ENCODE measurements at places on chromosomes 1 and 21.

- DNase-seq: no peak
These were observed 38.7 kb downstream of the CACHD1 start for GRCh38 chr1:64508629-64509028.

- no peak for DNase-seq
These were observed 29.5 kb downstream of the LDLRAP1 start for GRCh38 chr1:25572708-25573590.

DNA sequence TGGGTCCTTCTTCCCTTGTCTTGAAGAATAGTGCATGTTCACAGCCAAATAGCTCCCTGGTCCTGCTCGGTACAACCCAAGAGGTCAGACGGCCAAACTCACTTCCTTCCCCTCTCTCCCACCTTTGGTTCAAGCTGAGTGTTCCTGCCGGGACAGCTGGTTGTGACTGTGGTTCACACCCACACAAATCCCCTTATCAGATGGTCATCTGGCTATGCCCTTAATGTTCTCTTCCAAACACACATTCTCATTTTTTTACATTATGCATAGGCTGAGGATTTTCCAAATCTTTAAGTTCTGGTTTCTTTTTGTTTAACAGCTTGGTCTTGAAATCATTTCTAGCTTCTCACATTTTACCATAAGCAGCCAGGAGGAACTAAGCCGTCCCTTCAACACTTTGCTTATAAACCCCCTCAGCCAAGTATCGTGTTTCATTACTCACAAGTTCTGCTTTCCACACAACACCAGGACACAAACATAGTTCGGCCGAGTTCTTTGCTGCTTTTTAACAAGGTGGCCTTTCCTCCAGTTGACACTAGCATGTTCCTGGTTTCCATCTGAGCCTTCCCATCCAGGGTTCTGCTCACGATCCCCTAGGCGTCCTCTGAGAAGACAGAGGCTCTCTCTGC is 19.7 kb upstream of the TSPEAR start:
- DNase-seq: no peak

GRCh38 chr1:226444901-226445300 is 37.0 kb upstream of the PARP1 start:
- DNase-seq: no peak

- DNase-seq: no peak
These were observed 1.5 kb downstream of the PARP1 start for GRCh38 chr1:226406401-226406881.

DNA sequence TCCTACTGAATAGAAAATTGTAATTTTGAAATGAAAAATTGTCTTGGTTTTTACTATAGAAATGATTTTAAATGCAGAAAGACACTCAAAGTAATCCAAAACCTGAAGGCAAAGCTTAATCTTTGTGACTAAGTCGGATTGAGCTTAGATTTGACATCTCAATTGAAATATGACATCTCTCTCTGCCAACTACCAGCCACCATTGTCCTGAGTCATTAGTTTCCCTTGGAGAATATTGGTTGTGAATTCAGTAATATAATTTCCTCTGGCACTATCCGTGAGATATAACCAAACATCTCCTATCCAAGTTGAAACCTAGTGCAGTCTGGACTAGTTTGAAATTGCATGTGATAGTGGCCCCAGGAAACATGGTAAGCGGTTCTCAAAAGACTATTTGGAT is 37.1 kb downstream of the PLA2G4A start:
- no peak for DNase-seq

DNA sequence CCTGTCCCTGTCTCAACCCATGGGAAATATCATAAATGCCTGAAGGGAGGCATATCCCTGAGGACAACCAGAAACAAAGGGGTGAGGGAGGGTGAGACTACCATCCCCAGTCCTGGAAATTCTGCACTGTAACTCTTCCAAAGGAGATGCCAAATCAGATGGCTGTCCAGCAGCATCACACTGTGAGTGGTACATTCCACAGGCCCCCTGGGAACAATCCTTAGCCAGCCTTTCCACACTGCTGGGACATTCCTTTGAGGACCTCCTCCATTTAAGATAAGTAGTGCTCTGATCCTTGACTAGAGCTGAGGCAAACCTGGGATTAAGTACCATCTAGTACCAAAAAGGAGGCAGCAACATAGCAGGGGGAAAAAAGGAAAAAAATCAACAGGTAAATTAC is 10.7 kb downstream of the IVL start:
- DNase-seq: no peak

DNA sequence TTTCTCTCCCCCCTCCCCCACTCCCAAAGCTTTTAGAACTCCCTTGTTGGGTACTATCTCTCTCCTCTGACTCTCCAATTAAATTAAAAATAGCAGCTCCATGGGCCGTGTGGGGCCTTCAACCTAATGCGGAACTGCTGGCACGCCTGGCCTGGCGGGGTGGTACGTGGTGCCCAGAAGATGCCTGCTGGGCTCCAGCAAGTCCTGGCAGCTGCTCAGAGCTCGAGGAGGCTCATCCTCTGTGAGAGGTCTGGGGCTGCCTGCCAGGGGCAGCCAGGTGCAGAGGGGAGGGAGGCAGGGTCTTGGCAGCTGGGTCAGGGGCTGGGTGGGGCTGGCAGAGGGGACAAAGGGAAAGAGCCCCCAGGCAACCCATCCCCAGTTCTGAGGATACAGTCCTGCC is 74.4 kb downstream of the ACTL8 start:
- DNase-seq: no peak

- DNase-seq: no peak
These were observed 119.1 kb downstream of the ACTL8 start for GRCh38 chr1:17874231-17874630.

DNA sequence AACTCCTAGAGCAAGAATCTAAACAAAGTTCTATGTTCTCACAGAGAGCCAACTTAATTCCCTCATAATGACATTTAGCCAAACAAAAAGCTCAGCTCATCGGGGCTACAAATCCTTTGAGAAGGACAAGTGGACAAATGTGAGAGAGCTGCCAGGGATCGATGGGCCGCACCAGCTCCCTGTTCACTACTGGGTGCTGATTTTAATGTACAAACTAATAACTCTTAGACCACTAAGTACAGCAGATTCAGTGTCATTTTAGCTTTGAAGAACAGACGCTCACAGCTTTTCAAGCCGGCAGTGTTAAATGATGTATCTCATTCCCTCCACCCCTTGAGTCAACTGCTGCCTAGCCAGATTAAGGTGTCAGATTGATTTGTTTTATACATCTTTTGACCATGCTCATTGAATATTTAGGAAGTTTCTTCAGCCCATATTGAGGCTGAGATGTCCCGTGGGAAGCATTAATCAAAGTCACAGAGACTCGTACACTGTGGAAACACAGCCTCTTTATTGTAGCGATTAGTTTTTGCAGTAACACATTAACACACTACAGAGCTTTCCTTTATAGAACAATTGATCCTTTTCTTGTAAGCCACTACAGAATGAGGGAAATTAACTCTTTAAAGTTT is 21.1 kb downstream of the PROX1 start:
- DNase-seq: no peak

GRCh38 chr1:92461364-92462097 is 25.2 kb downstream of the GFI1 start:
- no peak for DNase-seq

GRCh38 chr1:94709891-94710581 is 110.1 kb upstream of the SLC44A3 start:
- no peak for DNase-seq

DNA sequence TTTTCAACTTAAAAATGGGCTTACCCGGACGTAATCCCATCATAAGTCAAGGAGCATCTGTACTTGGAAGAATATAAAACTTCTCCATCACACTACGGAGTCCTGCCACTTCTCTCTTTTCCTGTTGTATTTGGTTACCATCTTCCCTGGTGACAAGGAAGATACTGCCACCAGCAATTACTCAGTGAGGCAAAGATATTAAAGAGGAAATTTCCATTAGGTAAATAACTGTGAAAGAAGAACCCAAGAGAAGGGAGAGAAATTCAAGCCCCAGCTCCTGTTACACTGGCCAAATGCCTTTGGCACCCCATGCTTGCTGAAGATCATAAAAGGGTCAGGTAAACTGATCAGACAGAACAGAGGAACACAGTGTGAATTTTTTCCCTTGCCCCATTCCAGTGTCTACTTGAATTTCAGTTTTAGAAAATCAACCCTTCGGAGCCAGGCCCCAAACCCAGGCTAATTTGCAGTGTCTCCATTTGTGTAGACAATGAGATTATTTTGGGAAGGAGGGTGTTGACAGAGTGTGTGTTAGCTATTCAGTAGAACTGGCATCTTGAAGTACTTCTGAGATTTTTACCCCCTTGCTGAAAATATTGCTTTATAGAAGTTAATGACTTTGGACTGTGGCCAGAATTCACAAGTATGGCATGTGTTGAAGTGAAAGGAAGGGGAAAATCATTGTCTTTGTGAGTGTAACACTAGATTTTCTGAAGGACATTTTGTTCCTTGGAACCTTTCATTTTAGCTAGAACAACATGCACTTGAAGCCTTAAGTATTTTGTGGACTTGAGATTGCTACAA is 167.1 kb downstream of the DHRS3 start:
- DNase-seq: no peak
